ENCODE measurements at places on chromosomes 6 and 20.

- peak; percentile 90 for DNase-seq
These were observed at the start of the genes CTSA and NEURL2 for GRCh38 chr20:45890985-45891983. Gene CTSA, plus strand, starts transcription at chr20:45891335. Its CDS starts 234 bp downstream, at chr20:45891569. Gene NEURL2, minus strand, starts transcription at chr20:45891208. Its CDS starts 217 bp downstream, at chr20:45890991.

- DNase-seq = no peak
These were observed 34.8 kb downstream of the CDKAL1 start for GRCh38 chr6:20569000-20569610.

DNA sequence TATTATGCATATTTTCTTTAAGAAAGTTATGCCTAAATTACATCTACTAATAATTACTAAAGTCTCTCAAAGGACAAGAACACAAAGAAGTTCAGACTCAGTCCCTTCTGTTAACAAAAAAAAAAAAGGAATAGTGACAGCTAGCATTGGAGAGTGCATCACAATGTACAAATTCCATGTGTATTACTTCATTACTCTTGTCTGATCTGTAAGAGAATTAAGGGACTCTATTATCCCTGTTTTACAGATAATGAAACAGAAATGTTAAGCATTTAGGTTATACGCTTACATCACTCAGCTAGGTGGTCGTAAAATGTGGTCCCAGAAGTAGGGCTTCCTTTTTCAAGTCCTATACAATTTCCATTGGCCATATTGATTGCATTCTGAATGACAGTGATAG, 17.2 kb upstream of the VNN1 start:
- no peak for DNase-seq

GRCh38 chr6:129026601-129027000, 143.7 kb downstream of the LAMA2 start:
- no peak for DNase-seq

GRCh38 chr6:6026513-6027205, 19.9 kb upstream of the NRN1 start:
- no peak for DNase-seq

GRCh38 chr6:18317850-18318249, 53.5 kb upstream of the DEK start:
- no peak for DNase-seq

DNA sequence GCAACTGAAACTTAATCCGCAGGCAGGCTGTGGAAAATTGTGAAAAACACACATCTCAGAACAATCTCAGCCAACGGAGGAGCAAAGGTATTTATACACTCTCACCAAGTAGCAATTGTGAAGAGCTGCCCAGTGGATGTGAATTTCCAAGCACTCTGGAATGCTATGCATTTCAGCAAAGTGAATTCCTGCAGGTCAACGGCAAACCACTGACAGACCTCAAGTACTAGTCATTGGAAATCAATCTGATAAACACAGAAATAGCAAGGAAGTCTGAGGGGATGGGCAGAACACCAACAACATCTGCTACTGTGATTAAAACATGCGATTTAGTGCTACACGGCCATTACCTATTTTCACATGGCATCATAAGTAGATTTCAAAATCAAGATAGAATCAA, 429.1 kb downstream of the HTR1B start:
- DNase-seq = no peak

- DNase-seq = no peak
These were observed 896.6 kb upstream of the MANEA start for GRCh38 chr6:94680669-94681212.

DNA sequence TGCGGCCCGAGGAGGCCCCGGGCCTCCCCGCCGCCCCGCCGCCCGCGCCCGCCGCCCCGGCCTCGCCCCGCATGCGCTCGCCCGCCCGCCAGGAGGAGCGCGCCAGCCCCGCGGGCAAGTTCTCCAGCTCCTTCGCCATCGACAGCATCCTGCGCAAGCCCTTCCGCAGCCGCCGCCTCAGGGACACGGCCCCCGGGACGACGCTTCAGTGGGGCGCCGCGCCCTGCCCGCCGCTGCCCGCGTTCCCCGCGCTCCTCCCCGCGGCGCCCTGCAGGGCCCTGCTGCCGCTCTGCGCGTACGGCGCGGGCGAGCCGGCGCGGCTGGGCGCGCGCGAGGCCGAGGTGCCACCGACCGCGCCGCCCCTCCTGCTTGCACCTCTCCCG, 1.5 kb downstream of the FOXQ1 start:
- DNase-seq = no peak

GRCh38 chr6:147205690-147206600, 1.7 kb downstream of the STXBP5 start:
- DNase-seq = no peak

- DNase-seq = no peak
These were observed 10.9 kb downstream of the CASP8AP2 start for GRCh38 chr6:89840538-89840937.
